Midbrain (tissue), 1 donor: ENCODE measurements at places on chromosomes 13 and 19.

DNA sequence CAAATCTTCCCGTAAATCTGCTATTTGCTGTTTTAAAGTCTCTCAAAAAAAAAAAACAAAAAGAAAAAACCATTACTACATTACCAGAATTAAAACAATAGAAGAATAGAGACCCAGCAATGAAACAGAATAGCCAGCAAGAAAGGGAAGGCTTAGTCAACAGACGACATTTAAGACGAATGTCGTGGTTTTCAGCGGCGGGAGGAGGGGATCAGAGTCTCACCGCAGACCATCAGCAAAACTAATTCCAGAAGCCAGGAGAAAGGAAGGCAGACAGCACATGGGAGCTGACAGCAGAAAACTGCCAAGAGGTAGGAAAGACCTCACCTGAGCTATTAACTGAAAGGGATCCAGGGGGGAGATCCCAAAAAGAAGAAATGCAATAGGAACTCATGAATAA, 128.9 kb downstream of the RNF17 start:
- DNase-seq, result no peak

GRCh38 chr19:15280915-15281683, 48.9 kb upstream of the EPHX3 start:
- peak; percentile 84 for DNase-seq

DNA sequence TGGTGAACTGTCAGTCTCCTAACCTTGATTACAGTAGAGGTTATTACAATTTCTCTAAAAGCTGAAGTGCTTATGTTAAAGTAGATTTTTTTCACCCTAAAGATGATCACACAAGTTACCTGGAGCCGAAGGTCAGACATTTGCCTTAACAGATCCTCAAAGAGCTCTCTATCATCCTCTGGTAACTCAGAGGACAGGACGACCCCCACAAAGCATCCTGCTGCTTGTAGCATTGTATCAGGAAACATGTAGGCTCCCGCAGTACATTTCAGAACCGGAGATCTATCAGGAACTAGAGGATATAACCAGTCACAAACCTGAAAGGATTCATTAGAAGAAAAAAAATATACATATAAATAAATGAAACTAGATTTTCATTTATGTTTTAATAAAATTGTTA, 14.9 kb downstream of the SPART start:
- DNase-seq, result no peak

- no peak for DNase-seq
These were observed 17.3 kb upstream of the MADCAM1 start for GRCh38 chr19:478976-479375.

DNA sequence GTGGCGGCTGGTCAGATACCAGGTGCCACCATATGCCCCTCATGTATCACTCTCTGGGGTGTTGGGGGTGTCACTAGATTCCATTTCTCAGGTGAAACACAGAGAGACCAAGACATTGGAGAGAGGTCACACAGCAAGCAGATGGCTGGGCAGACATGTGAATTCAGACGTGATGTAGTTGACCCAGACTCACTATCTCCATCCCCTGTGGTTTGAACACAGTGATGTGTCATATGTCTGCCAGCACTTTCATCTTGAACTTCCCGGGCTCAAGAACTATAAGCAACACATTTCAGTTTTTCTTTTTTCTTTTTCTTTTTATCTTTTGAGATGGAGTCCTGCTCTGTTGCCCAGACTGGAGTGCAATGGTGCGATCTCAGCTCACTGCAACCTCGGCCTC, 16.1 kb upstream of the UPF1 start:
- DNase-seq, result no peak

GRCh38 chr13:26929971-26930730, 169.6 kb upstream of the GPR12 start:
- peak; percentile 83 for DNase-seq

DNA sequence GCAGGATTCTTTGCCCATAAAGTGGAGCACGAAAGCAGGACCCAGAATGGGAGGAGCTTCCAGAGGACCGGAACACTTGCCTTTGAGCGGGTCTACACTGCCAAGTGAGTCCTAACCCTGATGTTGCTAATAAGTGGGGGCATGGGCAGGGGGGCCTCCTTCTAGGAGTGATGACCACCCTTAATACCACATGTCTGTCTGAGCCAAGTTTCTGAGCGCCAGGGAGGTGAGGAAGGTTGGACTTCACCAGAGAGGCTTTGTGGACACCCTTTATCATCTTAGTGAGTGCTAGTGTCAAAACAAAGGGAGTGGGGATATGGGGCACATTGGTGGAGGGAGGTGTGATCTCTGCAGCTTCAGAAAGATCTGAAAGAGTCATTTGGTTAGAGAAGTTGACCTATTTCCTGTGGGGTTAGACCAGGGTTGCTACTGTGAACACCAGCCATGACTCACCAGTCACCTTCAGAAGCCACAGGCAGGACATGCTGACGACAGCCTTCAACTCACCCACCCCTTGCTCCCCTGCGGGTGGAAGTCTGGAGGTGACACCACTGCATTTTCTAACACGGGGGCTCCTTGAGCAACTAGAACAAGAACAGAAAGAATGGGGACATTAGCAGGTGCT, 8.8 kb downstream of the ALOX5AP start:
- DNase-seq, result no peak

DNA sequence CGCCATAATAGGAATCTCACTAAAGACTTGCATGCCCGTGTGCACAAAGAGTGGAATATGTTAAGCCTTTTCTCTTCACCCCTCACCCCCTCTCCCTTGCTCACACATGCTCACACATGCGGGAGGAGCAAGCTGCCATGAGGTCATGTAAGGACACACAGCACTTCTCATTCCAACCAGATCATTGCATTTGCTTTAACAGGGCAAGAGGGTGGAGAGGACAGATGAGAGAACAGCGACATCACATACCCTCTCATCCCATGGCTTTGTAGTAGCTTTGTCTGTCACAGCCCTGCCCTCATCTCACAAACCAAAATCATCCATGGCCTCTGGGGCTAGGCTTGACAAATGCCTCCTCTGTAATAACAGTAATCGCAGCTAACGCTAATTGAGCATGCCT, 145.6 kb upstream of the FRY start:
- DNase-seq, result no peak

- DNase-seq, result no peak
These were observed 10.0 kb downstream of the SLC7A9 start for GRCh38 chr19:32859591-32859990.
